ENCODE measurements at places on chromosomes 12 and 14. TPM values are rescaled to one million over a fixed set of nuclear protein-coding genes. Genes with fewer than 3 reads are reported as not detected.

The SLCO1B3 gene
- total RNA-seq, result not detected

The NTF3 gene
- total RNA-seq, result 8.9 TPM

The BIN2 gene
- not detected for total RNA-seq

DNA sequence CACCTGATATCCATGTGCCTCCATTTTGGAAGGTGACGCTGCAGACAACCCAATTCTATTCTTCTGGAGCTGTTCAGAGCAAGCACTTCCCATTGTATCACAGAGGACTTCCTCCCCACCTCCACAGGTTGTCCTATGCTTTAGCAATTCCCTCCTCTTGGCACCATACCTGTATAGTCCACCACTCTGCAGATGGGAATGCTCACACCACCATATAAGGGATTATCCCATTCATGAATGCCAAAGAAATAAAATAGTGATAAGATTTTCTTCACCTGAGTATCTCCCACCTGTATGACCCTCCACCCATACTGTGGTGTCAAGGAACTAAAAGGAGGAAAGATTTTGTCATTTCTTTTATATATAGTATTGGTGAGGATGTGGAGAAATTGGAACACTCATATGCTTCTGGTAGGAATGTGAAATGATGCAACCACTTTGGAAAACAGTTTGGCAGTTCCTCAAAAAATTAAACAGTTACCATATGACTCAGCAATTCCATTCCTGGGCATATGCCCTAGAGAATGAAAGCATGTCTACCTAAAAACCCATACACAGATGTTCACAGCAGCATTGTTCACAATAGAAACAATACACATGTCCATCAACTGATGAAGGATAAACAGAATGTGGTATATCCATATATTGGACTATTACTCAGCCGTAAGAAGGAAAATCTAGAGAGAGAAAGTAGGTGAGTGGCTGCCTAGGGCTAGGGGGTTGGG is 75.2 kb downstream of the FIGNL2 start:
- H3K4me1 ChIP-seq, result no peaks in the 10 kb centered on the region
- no peak overlapping the region for H3K27ac ChIP-seq
- H3K36me3 ChIP-seq, result peaks cover 3% of the 10 kb centered on the region

- H3K27ac ChIP-seq, result peak overlapping the region; percentile 71
- no peaks in the 10 kb centered on the region for H3K36me3 ChIP-seq
- H3K4me3 ChIP-seq, result no peak overlapping the region
- peak; percentile 96 for DNase-seq
Observed at GRCh38 chr12:15700595-15700994, 88.6 kb downstream of the EPS8 start.

- H3K4me3 ChIP-seq, result no peak overlapping the region
- peaks cover 36% of the 10 kb centered on the region for H3K4me1 ChIP-seq
- H3K36me3 ChIP-seq, result no peaks in the 10 kb centered on the region
- H3K27ac ChIP-seq, result no peak overlapping the region
- no peak for DNase-seq
- H3K27me3 ChIP-seq, result no peaks in the 10 kb centered on the region
Observed at GRCh38 chr14:50340963-50341362, 28.8 kb downstream of the DMAC2L start.

- no peaks in the 10 kb centered on the region for H3K4me1 ChIP-seq
- no peak for DNase-seq
- no peaks in the 10 kb centered on the region for H3K36me3 ChIP-seq
- H3K27ac ChIP-seq, result no peak overlapping the region
- peaks cover 12% of the 10 kb centered on the region for H3K27me3 ChIP-seq
Observed at GRCh38 chr12:4447151-4447550, 1.5 kb upstream of the FGF6 start.

GRCh38 chr12:11734580-11735180 is 85.2 kb downstream of the ETV6 start:
- no peak for DNase-seq
- no peak overlapping the region for H3K4me3 ChIP-seq
- H3K4me1 ChIP-seq, result peaks cover 18% of the 10 kb centered on the region
- H3K36me3 ChIP-seq, result no peaks in the 10 kb centered on the region
- H3K27ac ChIP-seq, result no peak overlapping the region
- no peaks in the 10 kb centered on the region for H3K27me3 ChIP-seq

Data from astrocyte (in vitro differentiated cells and primary cell).